ENCODE measurements at places on chromosomes 16 and 17.

DNA sequence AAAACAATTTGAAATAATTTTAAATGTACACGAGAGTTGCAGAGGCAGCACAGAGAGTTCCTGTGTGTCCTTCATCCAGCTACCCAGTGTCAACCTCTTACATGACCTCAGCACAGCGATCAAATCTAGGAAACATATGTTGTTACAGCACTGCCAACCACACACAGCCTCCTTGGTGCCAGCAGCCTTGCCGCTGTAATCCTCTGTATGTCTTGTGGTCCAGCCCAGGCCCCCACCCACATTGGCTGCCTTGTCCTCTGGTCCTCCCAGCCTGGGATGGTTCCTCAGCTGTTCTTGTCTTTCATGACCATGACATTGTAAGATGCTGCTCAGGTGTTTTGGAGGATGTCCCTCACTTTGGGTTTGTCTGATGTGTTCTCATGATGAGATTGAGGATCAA is 178.0 kb downstream of the RPTOR start:
- DNase-seq = no peak

DNA sequence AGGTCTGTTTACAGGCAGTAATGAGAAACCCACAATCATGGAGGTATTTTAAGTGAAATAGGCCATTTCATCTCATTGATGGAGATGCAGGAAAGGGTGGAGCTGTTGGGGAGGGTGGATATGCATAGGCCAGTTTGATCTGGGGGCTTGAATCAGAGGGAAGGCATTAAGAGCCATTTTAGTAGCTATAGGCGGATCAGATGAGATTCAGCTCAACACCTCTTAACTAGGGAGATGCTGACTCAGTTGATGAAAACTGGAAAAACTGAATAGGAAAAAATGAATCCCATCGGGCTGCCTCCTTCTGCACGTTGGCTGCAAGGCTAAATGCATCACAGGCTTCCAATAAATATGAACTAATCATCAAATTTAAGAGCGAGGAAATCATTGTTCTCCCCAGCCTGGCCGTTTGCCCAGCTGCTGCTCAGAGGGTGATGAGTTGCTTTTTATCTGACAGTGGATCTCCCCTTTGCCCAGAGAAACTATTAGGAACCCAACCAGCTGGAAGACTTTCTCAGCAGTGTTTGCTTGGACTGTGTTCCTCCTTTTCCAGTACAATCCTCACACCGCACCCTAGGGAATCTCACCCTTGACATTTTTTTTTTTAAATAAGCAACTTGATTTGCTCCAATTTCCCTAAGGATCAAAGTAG is 149.6 kb downstream of the SOX9 start:
- peak; percentile 89 for DNase-seq

- no peak for DNase-seq
These were observed 27.7 kb upstream of the WSB1 start for GRCh38 chr17:27266228-27266627.

DNA sequence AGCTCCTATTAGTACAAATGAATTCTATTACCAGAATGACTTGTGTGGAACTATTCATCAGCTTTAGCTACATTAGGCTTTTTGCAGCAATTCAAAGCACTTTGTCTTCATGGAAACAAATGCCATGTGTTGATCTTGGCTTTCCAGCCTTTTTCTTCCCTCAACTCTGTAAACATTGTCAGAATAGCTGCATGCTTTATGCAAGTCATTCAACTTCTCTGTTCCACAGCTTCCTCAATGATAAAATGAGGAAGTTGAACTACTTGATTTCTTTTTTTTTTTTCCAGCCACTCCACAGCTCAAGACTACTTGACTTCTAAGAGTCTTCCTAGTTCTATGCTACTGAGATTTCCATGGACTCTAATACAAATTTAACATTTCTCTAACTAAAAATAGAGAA is 41.1 kb downstream of the KIAA0753 start:
- no peak for DNase-seq

DNA sequence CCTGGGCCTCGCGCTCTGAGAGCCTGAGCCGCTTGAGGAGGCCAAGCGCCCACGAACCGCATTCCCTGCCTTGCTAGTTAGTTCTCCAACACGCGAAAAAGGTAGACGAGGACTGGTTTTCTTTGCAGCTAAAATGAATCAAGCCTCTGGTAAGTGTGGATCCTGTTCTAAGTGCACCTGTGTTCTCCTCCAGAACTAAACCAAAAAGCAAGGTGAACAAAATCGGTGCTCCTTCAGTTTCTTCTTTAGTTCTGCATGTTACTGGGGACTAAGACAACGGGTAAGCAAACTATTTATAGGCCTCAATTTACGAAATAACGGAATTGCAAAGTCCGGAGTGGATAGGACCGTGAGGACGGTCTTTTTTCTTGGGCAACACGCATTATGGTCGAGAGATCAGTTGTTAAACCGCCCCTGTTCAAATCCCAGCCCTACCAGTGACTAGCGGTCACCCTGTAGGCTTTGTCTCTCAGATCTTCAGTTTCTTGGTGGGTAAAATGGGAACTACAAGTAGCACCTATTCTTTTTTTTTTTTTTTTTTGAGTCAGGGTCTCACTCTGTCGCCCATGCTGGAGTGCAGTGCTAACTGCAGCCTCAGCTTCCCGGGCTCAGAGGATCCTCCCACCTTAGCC is 993 bp upstream of the ANKRD11 start:
- DNase-seq = no peak

- DNase-seq = no peak
These were observed 650 bp downstream of the EPN3 start for GRCh38 chr17:50533185-50533584.

- no peak for DNase-seq
These were observed at the start of gene ABCA9 for GRCh38 chr17:69060822-69061221. TSS of gene ABCA9 (minus strand) at chr17:69060927. CDS start at chr17:69051126, 9,801 bp downstream.

DNA sequence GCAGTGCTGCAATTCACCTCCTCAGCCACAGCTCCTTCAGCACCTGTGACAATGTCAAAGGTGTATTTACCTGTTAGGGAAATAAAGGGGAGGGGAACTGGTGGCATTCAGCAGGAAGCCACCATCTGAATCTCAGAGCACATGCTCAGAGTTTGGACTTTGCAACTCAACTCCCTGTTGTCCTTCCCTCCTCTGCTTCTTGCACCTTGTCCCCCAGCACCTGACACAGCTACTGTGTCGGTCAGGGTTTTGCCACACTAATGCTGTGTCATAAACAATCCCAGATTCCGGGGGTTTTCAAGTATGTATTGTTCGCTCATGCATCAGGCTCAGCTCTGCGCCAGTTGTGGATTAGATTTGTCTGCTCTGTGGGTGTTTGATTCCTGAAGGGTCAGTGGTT is 43.7 kb downstream of the HSBP1 start:
- DNase-seq = no peak

DNA sequence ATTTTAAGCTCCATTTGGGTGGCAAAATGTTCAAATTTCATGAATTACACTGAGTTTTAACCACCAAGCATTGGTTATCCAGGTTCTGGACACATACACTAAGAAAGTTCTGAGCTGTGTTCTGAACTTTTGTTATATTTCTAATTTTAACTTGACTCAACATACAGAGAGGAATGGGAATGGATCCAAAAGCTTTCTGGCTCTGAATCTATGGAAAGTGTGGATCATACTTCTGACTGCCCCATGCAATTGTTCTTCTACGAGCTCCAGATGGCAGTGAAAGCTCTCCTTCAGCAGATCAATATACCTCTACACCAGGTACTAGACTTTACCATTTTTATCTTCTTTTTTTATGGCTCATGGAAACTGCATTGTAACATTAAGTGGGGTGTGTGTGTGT is 113.0 kb upstream of the NOG start:
- no peak for DNase-seq

Measured in NCI-H446 treated with DMSO at 0.1 percent for 48 hours (cell line).